ENCODE measurements at places on chromosomes 7 and 10.

GRCh38 chr7:46746695-46747687 is 825.9 kb upstream of the IGFBP3 start:
- no peak for DNase-seq

- no peak for DNase-seq
These were observed 339.1 kb upstream of the NPVF start for GRCh38 chr7:25567430-25567829.

- DNase-seq: no peak
These were observed 75.0 kb upstream of the GPR22 start for GRCh38 chr7:107394831-107395230.

DNA sequence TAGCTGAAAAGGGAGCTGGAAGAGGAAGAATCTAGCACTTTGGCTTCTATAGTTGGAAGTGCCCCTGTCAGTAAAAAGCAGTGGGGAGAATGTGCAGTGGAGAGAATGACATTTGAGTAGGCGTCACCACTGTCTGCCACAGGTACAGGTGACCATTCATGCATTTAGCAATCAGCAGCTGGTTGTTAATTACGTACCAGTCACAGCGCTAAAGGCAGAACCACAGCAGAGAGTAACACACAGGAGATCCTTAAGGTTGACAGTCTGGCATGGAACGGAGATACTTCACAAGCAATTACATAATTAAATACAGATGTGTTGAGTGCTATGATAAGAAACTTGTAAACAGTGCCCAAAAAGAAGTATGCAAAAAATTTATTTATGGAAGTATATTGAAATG is 24.8 kb downstream of the C10orf67 start:
- DNase-seq: no peak

GRCh38 chr10:33414841-33415240 is 80.4 kb upstream of the NRP1 start:
- no peak for DNase-seq

DNA sequence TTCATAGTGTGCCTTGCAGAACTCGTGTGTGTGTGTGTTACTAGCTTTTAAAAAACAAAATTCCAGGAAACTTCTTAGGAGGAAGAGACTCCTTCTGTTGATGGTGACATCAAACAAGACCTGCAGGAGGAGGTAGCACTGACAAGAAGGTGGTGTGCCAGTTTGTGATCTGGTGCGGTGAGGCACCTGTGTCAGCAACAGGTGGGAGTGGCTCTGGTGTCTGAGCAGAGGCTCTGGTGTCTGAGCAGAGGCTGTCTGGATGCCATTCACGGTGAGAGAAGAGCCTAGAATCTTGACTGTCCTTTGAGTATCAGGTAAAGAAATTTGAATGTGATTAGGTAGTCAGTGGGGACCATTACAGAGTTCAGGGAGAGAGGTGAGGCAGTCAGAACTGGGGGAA is 122.8 kb downstream of the INPP5A start:
- DNase-seq: no peak

DNA sequence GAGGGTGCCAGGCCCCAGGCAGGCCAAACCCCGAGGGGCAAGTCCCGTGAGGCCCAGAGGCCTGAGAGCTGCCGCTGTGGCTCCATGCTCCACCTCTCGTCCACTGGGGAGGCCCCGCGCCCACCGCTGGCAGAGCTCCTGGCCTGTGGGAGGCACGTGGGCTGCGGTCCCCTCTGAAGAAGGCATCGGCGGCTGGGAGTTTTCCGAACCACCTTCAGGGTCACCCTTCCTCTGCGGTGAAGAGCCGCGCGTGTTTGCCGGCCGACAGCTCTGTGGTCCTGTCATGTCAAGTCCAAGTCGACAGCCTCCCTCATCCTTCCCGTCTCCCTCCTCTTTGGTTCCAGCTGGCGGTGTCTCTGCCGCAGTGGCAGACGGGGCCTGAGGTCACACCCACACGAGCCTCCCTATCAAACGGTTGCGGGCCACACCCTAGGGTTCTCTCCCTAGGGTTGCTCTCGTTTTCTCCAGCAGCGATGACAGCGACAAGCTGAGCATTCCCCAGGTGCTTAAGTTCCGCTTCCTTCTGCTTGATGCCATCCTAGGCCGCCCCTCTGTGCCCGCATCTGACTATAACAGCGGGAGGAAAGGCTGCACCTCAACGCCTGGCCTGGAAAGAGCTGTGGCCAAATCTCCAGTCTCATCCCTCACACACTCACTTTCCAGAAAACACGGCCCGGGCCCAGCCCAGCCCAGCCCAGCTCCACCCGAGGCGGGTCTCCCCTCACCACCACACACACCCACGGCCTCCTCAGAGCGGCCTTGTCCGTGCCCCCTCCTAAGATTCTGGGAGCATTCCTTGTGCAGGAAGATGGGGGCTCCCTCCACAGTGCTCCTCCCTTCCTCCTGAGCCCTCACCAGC is 185.0 kb downstream of the ELFN1 start:
- no peak for DNase-seq

GRCh38 chr7:47940088-47941013 is 7.9 kb downstream of the PKD1L1 start:
- no peak for DNase-seq

- no peak for DNase-seq
These were observed 11.8 kb downstream of the BTBD16 start for GRCh38 chr10:122282909-122283308.

DNA sequence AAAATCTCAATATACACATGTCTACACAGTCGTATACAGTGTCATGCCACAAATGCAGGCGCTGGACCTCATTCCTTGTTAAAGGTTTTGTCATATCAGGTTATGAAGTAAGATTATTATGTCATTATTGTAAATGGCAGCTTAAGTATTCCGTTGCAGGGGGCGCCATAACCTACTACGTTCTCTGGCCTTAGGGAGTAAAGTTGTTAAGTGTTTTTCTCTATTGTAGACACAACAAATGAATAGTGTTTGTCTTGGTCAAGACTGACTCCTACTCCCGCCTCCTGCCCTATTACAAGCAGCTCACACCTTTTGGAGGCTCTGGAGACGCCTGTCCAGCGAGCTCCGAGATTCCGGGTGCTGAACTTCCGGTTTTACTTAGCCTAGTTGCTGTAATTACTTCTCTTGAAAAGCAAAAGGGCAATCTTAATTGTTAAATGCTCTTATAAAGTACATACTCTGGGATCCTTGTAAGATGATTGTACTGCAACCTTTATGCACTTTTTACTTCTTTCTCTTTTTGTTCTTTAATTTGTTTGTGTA is 994 bp downstream of the GATAD1 start:
- DNase-seq: no peak
